ENCODE measurements at places on chromosomes 16 and 17.

- DNase-seq, result no peak
Measured at GRCh38 chr16:87550495-87550961, 51.8 kb upstream of the JPH3 start.

DNA sequence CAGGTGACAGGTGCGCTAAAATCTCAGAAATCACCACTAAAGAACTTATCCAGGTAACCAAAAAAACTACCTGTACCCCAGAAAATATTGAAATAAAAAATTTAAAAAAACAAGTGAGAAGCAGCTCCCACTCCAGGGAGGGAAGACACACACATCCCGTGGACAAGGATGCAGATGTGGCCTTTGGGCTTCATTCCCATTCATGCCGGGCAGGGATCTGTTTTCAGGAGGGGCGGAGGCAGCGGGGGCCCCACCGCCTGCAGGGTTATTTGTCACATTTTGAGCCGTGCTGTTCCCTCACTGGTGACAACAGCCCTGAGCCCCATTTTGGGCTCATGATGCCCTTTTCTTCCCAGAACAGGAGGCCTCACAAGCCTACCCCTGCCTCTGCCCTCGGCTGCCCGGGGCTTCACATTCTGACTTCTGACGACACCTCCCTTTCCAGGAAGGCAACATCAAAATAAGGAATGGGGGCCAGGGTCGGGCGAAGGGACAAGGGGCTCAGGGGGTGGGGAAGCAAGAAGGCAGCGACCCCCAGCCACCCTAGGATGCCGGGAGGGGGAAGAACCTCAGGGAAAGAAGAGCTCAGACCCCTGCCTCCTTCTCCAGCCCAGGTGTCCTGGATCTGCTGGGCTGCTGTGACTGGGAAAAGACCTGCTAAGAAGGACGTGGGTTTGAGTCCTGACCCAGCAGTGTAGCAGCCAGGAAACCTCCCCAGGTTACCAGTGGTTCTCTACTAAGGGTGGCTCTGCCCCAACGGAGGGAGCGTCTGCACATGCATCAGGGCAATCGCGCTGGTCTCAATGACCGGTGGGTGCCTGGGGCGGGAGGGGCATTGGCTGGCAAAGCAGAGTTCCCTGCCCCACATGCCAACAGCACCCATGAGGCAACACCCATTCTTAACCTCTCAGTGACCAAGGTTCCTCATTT is 2.3 kb upstream of the CD79B start:
- DNase-seq, result no peak

DNA sequence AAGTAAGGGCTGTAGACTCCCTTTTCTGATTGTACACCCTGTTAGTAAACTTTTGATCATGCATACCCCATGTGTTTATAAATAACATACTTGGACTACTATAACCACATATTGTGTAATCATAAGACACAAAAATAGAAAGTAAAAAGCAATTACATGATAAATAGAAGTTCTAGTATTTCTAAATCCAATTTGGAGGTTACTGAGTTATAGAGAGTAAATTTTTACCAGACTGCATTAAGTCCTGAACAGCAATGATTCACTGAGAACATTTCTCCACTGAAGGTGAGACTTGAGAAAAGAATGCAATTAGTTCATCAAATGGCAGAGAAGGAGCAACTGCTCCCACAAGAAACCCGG is 7.7 kb upstream of the TBKBP1 start:
- no peak for DNase-seq

GRCh38 chr17:66767154-66767933 is 67.6 kb upstream of the CACNG5 start:
- DNase-seq, result no peak

GRCh38 chr16:71707199-71707598 is 17.3 kb downstream of the PHLPP2 start:
- DNase-seq, result no peak

DNA sequence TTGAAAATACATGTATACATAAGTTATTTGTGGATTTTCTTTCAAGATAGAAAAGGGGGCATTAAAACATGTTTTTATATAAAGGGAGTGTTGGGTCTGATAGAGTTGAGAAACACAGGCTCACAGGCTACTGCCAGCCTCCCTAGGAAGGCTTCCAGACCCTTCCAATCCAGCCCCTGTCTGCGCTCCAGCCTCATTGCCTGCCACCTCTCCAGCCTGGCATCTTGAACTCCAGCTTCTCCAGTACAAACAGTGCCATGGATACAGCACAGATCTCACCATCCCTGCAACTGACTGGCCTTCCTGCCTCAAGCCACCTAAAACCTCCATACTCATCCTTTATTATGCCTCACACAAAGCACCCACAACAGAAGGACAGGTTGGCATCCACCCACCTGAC is 40.7 kb downstream of the CCDC182 start:
- no peak for DNase-seq

DNA sequence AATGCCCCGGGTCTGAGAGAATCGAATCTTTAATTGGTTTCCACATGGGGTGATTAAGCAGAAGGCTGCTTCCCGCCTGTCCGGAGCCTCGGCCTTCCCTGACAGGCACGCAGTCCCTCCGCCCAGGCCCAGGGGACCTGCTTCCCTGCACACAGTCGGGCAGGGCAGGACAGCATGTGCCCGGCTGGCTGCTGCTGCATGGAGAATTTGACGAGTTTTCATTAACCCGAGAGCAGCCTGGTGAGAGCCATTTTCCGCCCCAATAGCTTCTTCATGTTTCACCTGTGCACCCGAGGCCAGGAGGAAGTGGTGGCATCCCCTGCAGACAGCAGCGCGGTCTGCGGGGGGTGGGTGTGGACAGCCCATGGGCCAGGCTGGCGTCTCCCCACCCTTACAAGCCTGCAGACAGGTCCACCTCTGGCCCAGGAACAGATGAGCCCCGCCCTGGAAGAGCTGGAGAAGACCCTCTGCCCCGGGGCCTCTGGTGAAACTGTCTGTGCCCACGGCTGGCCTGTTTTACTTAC is 67.0 kb downstream of the KLHDC4 start:
- no peak for DNase-seq

Data from tibial nerve (tissue), 4 donors.